Stimulated activated CD4-positive, alpha-beta T cell treated with anti-CD3 and anti-CD28 coated beads, Interleukin-1b, Interleukin-23, amount 100 ng/mL, for 1 hour (primary cell): ENCODE measurements at places on chromosomes 6 and 20.

GRCh38 chr6:100281471-100281901 is 183.2 kb downstream of the SIM1 start:
- DNase-seq, result no peak

DNA sequence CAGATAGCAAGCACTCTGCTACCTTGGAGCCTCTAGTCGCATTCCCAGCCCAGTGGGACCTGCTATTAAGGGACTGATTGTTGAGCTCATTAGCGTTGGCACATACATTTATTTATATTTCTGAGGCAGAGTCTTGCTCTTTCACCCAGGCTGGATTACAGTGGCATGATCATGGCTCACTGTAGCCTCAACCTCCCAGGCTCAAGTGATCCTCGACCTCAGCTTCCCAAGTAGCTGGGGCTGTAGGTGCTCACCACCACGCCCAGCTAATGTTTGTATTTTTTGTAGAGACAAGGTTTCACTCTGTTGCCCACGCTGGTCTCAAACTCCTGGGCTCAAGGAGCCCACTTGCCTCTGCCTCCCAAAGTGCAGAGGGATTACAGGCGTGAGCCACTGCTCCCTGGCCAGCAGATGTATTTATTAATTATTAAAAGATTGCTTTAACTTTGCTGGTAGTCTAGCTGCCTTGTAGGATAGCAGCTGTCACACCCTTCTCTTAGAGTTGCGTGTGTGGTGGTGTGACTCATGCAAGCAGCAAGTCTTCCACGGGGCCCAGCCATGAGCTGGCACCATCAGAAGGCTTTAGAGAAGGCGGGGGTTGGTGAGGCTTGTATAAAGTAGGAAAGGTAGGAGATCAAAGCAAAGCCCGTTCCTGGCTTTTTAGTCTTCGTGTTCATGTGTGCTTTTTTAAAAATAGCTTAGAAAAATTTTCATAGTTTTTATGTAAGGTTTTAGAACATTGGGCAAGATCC is 16.5 kb downstream of the ACTR5 start:
- no peak for DNase-seq

GRCh38 chr6:52210227-52210626 is 24.1 kb downstream of the IL17A start:
- DNase-seq, result no peak

DNA sequence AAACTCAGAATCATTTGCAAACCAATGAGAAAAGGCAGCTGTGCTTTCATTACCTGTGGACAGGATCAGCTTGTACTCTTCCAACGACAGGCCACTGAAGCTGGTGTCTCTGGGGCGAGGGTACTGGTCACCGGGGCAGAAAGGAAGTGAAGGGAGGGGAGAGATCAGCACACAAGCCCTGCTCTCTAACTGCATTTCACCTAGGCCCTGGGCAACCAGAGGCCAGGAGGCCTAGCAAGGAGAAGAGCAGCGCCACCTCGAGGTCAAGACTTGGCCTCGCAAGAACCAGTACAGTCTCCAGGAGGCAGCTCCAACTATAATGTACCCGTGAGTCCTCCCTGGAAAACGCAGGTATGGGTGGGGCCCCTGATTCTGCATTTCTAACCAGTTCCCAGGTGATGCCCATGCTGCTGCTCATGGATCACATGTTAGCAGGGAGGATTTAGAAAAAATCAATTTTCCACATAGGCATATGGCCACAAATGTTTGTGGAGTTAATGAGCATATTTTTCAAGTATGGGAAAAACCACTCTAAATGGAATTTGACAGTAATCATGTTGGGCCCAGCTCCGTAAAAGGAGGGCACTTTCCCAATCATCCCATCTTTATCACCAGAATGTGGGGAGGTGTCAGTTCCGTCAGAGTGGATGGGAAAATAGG is 11.0 kb downstream of the UQCC2 start:
- peak; percentile 41 for DNase-seq

- DNase-seq, result no peak
These were observed 102.7 kb downstream of the FOXC1 start for GRCh38 chr6:1712451-1712850.

DNA sequence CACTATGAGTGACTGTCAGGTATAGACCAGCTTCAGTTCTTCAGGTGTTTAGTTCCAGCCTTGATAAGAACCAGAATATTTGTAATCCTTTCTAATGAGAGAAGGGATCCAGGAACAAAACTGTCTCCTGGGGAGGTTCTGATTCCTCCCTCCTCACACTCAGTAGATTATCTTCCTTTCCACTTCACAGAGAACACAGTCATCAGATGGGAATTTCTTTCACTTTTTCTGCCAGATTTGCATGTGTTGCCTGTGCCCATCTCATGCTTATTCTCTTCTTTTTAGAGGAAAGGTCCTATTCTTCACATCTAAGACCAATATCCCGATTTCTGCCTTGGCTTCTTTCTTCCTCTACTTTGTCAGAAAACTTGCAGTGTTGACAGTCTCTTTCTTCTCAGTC is 50.8 kb downstream of the CD109 start:
- DNase-seq, result no peak

GRCh38 chr6:31383149-31383548 is 20.2 kb upstream of the MICA start:
- no peak for DNase-seq

DNA sequence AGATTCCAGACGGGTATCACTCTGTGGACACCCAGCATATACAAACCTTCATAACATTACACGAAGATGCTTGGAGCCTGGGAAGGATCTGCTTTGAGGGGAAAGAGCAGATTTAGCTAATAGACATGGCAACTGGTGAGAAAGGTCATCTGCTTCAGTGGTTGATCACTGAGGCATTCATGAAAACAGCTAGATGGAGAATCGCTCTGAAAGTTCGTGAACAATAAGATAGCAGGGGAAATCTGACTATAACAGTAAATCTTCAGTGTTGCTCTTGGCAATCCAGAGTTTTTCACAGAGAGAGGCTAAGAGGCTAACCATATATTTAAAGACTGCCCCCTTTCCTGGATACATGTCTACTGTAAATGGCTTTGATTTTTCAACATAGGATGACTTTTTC is 245.3 kb downstream of the FARS2 start:
- DNase-seq, result no peak
